Activated gamma-delta T cell (primary cell): ENCODE measurements at places on chromosomes 6 and 20.

GRCh38 chr6:20826378-20826777 is 292.1 kb downstream of the CDKAL1 start:
- DNase-seq, result no peak

DNA sequence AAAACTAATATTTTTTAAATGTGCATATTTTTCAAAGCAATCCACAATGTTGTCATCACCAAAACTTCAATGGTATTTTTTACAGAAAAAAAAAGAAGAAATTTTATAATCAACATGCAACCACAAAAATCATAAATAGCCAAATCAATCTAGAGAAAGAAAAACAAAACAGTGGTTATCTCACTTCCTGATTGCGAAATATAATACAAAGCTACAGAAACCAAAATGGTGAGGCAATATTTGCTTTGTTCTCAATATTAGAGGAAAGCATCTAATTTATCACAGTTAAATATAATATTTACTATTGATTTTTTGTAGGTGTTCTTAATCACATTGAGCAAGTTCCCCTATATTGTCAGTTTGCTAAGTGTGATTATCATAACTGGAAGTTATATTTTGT is 720.7 kb upstream of the ADGRB3 start:
- no peak for DNase-seq

GRCh38 chr6:10582774-10583508 is 61.8 kb downstream of the GCNT2 start:
- DNase-seq, result no peak

DNA sequence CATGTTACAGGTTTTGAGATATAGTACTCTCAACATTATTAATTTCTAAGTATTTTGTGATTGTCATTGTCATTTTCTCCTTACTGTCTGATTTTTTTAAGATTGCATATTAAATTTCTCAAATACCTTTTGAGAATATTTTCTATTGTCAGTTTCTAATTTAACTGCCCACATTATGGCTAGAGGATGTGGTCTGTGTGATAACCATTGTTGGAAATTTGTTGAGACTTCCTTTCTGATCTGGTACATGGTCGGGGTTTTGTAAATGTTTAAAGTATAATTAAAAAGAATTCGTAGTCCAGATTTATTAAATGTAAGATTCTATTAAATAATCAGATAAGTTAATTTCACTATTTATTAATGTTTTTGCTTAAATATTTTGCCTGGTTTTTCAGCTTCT is 60.1 kb downstream of the SLX4IP start:
- DNase-seq, result no peak
